Glutamatergic neuron (in vitro differentiated cells): ENCODE measurements at places on chromosomes 6 and 20.

DNA sequence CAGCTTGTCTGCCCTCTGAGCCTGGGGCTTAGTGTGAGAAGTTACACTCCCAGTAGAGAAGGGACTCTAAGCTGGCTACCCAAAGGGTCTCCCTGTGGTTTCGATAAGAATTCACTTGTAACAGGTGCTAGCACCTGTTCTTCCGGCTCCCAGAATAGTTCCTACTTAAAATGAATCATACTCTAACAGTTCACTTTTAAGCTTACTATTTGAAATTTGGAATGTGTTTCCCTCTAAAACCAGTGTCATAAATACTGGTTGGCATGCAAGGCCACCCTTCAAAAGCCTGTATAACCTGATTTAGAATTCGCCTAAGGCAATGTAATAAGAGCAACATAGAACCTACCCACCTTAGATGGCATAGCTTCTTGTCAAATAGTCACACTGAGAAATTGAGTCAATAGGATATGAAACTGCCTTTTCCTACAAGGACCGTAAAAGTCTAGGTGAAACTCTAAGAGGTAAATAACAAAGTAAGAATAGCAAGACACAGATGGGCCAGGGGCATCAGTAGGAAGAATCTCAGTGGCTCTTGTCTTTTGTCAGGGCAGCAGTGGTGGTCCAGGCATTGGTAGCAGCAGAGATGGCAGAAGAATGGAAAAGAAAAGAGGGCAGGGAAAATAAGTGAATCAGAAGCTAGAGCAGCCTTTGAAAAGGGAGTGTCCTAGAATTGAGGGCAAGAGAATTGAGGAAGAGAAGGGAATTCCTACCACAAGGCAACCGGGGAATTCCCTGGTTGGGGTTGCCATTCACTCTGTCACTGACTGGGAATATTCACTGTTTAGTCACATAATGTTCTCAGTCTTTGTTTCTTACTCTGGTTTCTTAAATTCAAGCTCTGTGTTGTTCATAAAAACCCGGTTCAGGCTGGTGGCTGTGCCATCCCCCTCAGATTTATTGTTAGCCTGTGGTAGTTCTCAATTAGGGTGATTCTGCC, 91.5 kb downstream of the HIVEP2 start:
- no peak for DNase-seq

- no peak for DNase-seq
These were observed 386.5 kb upstream of the SULF2 start for GRCh38 chr20:48171626-48172356.

GRCh38 chr6:138815797-138816528, 20.1 kb downstream of the ECT2L start:
- DNase-seq, result no peak

GRCh38 chr6:88612631-88613030, 350.8 kb downstream of the RNGTT start:
- DNase-seq, result no peak

DNA sequence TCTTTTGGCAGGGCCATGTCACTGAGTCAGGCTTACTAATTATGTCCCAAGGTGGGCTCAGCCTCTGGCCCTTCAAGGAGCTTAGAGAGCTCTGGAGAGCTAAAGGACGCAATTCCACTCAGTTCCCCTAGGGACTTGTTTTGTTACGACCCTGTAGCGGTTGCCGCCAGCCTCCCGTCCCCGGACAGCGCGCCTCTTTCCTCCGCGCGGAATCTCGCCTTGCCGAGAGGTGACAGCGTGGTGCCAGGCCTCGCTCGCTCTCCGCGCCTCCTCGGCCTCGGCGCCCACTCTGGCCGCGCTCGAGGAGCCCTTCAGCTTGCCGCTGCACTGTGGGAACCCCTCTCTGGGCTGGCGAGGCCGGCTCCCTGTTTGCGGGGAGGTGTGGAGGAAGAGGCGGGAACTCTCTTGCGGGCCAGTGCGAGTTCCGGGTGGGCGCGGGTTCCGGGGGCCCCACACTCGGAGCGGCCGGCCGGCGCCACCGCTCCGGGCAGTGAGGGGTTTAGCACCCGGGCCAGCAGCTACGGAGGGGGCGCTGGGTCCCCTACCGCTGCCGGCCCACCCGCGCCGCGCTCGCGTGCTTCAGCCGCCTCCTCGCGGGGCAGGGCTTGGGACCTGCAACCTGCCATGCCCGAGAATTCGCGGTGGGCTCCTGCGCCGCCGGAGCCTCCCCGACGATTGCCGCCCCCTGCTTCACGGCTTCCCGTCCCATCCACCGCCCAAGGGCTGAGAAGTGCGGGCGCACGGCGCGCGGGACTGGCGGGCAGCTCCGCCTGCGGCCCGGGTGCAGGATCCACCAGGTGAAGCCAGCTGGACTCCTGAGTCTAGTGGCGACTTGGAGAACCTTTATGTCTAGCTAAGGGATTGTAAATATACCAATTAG, 9.9 kb upstream of the ZNF311 start:
- DNase-seq, result no peak

DNA sequence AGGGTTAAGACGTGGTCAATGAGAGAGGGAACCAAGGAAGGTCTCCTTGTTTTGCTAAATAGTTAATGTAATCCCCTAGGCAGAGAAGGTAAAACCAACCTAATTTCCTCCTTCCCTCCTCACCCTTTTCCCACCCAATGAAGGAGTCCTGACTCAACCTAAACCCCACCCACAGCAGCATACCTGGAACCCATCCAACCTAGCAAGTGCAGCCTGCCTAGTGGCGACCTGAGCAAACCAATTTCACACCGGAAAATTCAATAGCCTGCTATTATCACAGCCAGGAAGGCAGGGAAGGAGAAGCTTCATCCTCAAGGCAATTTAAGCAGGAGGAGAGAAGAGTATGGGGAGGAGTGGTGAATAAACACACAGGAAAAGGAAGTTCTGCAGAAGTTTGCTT, 46.9 kb downstream of the OSTM1 start:
- no peak for DNase-seq

DNA sequence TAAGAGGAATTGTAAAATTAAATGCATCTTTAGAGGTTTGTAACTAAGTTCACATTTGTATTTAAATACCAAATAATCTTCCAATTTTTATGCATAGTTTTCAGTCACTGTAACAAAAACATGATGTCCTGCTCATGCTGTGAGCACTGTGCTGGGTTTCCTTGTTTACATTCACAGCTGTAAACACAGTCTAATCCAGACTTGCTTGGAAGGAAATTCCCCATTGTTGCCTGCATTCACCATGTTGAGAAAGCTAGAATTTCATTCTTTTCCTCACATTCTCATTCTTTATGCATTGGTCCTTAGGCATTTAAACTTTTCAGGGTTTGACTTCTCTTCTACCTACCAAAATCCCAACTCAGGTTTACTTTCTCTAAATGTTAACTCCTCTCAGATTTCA, 242.0 kb upstream of the TBX18 start:
- DNase-seq, result no peak

DNA sequence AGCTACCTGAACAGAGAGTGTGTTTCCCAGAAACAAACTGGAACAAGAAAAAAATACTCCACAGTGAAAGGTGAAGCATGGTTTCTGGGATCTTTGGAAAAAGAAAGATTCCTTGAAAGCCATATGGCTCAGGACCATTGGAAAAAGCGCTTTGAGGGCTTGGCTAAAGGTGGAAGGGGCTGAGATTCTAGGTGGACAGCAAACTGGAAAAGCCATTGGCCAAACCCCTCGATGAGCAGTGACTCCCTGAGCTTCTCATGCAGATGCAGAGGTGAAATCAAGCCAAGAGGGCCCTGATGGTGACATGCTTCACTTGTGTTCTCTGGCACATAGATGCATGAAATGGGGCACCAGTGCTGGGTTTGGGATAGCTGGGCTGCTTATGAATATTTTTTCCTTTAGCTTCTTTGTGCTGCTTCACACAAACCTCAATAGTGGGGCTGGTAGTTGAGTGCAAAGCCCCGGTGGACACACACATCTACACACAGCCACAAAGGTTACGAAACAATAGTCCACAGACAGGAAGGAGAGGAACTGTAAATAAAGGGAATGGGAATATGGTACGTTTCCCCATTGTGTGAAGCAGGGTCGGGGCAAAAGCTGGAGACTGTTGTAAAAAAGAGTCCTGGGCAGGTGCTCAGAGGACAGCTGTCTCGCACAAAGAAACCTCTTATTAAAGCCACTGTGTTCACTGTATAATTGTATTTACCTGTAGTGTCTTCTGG, 117.8 kb downstream of the FOXA2 start:
- no peak for DNase-seq

GRCh38 chr6:6824381-6824780, 235.9 kb downstream of the LY86 start:
- no peak for DNase-seq

DNA sequence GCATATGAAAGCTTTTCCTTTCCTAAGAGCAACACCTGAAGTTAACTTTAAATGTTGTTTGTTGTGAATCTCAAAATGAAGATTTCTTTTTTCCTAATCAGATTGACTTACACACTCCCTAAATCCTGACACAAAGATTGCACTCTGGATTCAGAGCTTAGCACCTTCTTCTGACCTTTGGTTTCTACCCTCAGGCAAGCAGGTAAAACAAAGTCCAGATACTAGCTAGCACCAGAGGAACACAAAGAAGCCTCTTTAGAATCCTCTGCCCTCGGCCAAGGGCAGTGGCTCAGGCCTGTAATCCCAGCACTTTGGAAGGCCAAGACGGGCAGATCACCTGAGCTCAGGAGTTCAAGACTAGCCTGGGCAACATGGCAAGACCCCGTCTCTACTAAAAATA, 14.5 kb downstream of the SERAC1 start:
- DNase-seq, result no peak

DNA sequence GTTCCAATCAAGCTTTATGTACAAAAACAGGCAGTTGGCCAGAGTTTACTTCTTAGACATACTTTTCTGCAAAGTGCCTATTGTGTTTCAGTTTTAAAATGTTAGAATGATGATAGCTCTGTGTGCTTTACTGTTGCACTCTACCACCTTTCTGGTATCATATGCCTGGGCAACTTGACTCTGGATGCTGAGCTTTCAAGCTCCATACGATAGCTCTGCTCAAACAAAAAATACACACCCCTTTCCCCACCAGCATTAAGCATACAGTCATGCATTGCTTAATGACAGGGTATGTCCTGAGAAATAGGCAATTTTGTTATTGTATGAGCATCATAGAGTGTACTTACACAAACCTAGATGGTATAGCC, 123.1 kb downstream of the RCAN2 start:
- DNase-seq, result no peak

GRCh38 chr6:558959-559358, 97.9 kb downstream of the HUS1B start:
- DNase-seq, result no peak

GRCh38 chr20:53786445-53787267, 193.0 kb upstream of the ZNF217 start:
- DNase-seq, result no peak
